ENCODE measurements at places on chromosomes 6 and 20.
A peak's percentile ranks its signal among the peaks of the same experiment; 100 is the strongest.

GRCh38 chr6:139981768-139982181, 607.3 kb upstream of the CITED2 start:
- no peak overlapping the region for H3K4me3 ChIP-seq
- no peaks in the 10 kb centered on the region for H3K27me3 ChIP-seq
- no peak for DNase-seq
- no peaks in the 10 kb centered on the region for H3K4me1 ChIP-seq
- no peaks in the 10 kb centered on the region for H3K36me3 ChIP-seq

DNA sequence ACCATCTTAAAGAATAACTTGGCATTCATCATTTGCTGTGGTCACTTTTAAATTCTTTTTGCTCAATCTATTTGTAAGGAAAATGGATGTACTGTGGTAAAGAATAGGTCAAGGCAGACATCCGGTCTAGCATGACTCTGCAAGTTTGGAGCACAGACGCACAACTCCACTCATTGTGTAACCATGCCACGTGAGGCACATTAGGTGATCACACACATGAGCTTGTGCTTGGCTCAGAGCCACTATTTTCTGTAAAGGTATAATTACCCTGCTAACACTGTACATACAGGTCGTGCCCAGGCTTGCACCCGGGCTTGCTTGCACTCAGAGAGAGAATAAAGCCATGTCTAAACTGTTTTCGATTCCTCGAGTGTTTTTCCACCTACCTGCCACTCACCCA, 1289.1 kb upstream of the ADGRB3 start:
- no peaks in the 10 kb centered on the region for H3K36me3 ChIP-seq
- H3K4me3 ChIP-seq, result no peak overlapping the region
- H3K27ac ChIP-seq, result no peak overlapping the region
- no peaks in the 10 kb centered on the region for H3K4me1 ChIP-seq

- DNase-seq, result no peak
- no peak overlapping the region for H3K27ac ChIP-seq
- no peak overlapping the region for H3K4me3 ChIP-seq
- no peaks in the 10 kb centered on the region for H3K27me3 ChIP-seq
- no peaks in the 10 kb centered on the region for H3K4me1 ChIP-seq
- H3K36me3 ChIP-seq, result no peaks in the 10 kb centered on the region
Observed at GRCh38 chr6:16097382-16098171, 31.3 kb upstream of the MYLIP start.

DNA sequence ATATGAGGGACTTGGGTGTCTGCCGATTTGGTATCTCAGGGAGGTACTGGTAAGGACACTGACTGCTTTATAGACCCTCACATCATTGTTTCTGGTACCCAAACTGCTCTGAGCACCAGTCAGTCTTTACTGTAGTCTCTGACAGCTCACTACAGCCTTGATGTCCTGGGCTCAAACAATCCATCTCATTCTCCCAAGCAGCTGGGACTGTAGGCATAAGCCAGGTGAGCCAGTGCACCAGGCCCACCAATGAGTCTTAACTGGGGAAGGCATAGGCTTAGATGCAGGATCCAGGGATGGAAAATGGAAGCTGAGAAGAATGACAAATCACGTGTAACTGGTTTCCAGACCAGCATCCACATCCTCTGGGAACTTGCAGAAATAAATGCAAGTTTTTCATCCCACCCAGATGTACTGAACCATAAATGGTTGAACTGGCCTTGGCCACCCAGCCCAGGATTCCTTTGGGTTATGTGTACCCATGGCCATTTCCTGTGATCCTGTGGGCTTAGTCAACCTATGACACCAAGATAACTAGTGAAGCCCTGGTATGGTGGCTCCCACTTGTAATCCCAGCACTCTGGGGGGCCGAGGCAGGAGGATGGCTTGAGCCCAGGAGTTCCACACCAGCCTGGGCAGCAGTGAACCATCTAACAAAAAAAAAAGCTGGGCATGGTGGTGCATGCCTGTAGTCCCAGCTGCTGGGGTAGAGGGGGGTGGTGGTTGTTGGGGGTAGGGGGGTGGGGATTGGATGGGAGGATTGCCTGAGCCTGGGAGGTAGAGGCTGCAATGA, 5.8 kb downstream of the TUBB start:
- DNase-seq, result no peak
- no peaks in the 10 kb centered on the region for H3K27me3 ChIP-seq
- H3K4me1 ChIP-seq, result peaks cover 33% of the 10 kb centered on the region
- H3K27ac ChIP-seq, result no peak overlapping the region
- H3K36me3 ChIP-seq, result peaks cover 52% of the 10 kb centered on the region

- no peak for DNase-seq
- H3K27ac ChIP-seq, result no peak overlapping the region
- H3K4me3 ChIP-seq, result no peak overlapping the region
- H3K27me3 ChIP-seq, result no peaks in the 10 kb centered on the region
Observed at GRCh38 chr20:20856306-20856705, 143.9 kb upstream of the RALGAPA2 start.

DNA sequence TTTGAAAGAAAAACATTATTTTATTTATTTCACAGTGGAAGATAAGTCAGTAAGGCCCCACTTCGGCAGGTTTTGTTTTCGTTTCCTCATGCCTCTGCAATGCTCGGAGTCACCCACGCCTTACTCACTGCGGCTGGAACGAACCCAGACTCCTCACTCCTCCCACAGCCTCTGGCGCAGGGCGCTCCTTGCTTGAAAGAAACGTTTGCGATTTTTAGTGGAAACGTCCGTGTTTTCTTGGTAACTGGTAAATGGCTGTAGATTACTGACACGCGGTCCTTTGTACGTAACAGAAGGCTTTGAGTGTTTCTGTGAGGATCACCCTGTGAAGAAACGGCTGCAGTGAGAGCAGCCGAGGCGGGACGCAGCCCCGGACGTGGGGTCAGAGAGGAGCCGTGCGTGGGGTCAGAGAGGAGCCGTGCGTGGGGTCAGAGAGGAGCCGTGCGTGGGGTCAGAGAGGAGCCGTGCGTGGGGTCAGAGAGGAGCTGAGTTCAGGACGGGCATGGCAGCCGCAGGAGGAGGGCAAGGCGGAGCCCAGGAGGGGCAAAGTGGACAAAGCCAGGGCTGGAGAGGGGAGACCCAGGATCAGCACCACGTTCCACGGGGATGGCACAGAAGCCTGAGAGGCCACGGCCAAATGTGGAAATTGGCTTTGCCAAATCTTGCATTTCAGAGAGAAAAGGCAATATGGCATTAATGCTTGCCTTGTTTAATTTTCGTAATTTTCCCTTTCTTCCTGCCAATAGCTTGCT, 198.6 kb upstream of the THBS2 start:
- no peak for DNase-seq
- no peak overlapping the region for H3K4me3 ChIP-seq
- no peaks in the 10 kb centered on the region for H3K4me1 ChIP-seq
- no peaks in the 10 kb centered on the region for H3K27me3 ChIP-seq
- peak overlapping the region; percentile 48 for H3K27ac ChIP-seq

- H3K27ac ChIP-seq, result no peak overlapping the region
- no peaks in the 10 kb centered on the region for H3K36me3 ChIP-seq
- no peak for DNase-seq
- H3K4me3 ChIP-seq, result no peak overlapping the region
- H3K27me3 ChIP-seq, result no peaks in the 10 kb centered on the region
Observed at GRCh38 chr20:50658804-50659380, 32.5 kb downstream of the RIPOR3 start.

DNA sequence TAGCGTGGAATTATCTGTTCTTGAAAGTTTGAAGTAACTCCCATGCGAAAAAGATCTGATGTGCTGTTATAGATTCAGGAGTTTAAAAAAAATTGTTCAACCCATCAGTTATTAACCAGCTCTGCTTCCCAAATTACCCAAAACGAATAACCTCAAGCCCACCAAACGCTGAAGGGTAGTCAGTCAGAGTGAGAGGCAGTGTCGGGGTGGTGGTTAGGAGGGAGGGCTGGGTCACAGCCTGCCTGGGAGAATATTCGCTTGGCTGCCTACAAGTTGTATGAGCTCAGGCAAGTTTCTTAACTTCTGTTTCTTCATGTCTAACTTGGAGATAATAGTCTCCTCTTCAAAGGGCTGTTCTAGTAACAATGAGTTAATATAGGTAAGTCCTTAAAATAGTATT, 114.6 kb downstream of the JPH2 start:
- no peak overlapping the region for H3K4me3 ChIP-seq
- H3K27me3 ChIP-seq, result no peaks in the 10 kb centered on the region

DNA sequence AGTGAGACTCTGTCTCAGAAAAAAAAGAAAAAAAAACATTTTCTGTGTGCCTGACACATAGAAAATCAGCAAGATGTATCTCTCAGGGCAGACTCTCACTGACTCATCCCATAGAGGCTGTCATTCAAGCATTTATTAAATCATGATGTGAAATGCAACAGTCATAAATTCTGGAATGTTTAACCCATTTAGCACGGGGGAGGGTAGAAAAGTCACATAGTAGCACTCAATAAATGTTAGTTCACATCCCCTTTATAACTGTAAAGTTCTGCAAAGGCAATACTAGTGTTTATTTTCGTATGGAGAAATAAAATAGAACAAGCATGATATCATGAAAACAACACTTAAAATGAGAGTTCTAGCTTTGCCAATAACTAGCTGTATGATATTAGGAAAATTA, 15.5 kb upstream of the CARMIL1 start:
- H3K36me3 ChIP-seq, result no peaks in the 10 kb centered on the region
- H3K4me3 ChIP-seq, result no peak overlapping the region
- no peaks in the 10 kb centered on the region for H3K27me3 ChIP-seq

- H3K4me1 ChIP-seq, result no peaks in the 10 kb centered on the region
- no peak for DNase-seq
- peaks cover 5% of the 10 kb centered on the region for H3K27me3 ChIP-seq
Observed at GRCh38 chr6:39037707-39038106, 10.9 kb upstream of the GLP1R start.

DNA sequence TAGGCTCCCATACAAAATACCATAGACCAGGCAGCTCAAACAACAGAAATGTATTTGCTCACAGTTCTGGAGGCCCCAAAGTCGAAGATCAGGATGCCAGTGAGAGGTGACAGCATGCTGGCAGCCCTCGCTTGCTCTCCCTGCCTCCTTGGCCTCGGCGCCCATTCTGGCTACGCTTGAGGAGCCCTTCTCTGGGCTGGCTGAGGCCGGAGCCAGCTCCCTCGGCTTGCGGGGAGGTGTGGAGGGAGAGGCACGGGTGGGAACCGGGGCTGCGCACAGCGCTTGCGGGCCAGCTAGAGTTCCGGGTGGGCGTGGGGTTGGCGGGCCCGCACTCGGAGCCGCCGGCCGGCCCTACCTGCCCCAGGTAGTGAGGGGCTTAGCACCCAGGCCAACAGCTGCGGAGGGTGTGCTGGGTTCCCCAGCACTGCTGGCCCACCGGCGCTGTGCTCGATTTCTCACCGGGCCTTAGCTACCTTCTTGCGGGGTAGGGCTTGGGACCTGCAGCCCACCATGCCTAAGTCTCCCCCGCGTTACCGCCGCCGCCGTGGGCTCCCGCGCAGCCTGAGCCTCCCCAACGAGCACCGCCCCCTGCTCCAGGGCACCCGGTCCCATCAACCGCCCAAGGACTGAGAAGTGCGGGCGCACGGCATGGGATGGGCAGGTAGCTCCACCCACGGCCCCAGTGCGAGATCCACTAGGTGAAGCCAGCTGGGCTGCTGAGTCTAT, 32.6 kb upstream of the SERPINB9 start:
- no peak overlapping the region for H3K4me3 ChIP-seq
- no peak overlapping the region for H3K27ac ChIP-seq
- H3K4me1 ChIP-seq, result peaks cover 48% of the 10 kb centered on the region
- H3K27me3 ChIP-seq, result no peaks in the 10 kb centered on the region
- no peak for DNase-seq
- H3K36me3 ChIP-seq, result no peaks in the 10 kb centered on the region

DNA sequence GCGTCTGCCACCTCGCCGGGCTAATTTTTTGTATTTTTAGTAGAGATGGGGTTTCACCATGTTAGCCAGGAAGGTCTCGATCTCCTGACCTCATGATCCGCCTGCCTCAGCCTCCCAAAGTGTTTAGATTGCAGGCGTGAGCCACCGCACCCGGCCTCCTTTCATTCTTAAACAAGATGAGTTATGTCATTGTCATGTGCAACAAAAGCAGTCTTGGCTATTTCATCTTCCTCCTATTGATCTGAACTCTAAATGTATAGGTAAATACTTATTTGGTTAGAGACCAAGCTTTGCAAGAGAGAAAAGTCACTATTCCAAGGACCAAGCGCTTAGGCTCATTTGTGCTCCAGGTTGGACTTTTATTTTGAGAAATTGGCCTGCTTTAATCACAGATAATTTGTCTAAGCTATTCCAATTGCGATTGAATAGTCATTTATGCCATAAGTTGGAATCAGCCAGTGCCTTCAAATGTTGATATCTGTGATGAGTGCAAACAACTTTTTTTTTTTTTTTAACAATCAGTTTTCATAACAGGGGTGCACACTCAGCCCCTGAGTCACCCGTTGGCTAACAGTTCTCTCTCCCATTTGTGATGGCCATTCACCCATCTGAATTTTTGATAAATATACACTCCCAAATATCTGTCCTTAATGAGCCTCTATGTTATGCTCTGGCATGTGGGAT, 167.3 kb downstream of the BCAS1 start:
- no peak for DNase-seq
- no peak overlapping the region for H3K4me3 ChIP-seq

- DNase-seq, result peak; percentile 39
- no peak overlapping the region for H3K27ac ChIP-seq
Observed at GRCh38 chr20:48789185-48789668, 38.6 kb downstream of the PREX1 start.

DNA sequence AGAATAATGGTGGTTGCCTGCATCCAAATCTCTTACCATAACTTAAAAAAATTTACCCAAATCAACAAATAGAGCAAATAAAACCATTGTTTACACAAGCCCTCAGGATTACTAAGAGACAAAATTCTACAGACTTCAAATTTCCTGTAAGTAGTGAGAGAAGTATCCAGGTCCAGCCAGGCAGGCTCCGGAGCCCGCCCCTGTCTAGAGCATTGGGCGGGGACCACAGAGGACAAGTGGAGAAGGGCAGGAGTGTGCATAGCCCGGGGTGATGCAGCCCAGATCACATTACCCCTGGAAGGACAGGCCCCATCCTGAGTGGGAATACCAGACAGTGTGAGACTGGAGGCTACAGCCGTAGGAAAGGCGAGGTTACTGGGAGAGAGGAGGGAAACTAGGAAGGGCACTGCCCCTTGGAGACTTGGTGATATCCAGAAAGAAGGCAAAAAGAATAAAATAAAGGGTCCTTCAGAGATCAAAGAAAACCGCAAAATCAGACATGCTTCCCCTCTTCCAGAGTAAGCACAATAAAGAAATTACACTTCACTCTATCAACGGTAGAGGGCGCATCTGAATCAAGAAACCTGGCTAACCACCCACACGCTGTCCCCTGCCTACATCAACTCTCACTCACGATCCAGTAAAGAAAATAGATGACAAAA, 26.6 kb downstream of the RIN2 start:
- H3K36me3 ChIP-seq, result no peaks in the 10 kb centered on the region
- H3K27ac ChIP-seq, result no peak overlapping the region
- DNase-seq, result no peak
- H3K27me3 ChIP-seq, result no peaks in the 10 kb centered on the region
- H3K4me3 ChIP-seq, result no peak overlapping the region

GRCh38 chr20:47320990-47321805, 35.3 kb downstream of the ZMYND8 start:
- H3K27ac ChIP-seq, result no peak overlapping the region
- H3K4me1 ChIP-seq, result peaks cover 57% of the 10 kb centered on the region
- H3K4me3 ChIP-seq, result no peak overlapping the region
- no peaks in the 10 kb centered on the region for H3K27me3 ChIP-seq

- H3K4me1 ChIP-seq, result peaks cover 8% of the 10 kb centered on the region
- DNase-seq, result no peak
- no peak overlapping the region for H3K27ac ChIP-seq
- H3K36me3 ChIP-seq, result no peaks in the 10 kb centered on the region
Observed at GRCh38 chr20:32354592-32355416, 3.3 kb upstream of the ASXL1 start.
